ENCODE measurements at places on chromosomes 13 and 19.

- DNase-seq = no peak
Observed at GRCh38 chr13:110454227-110454859, 107.2 kb downstream of the RAB20 start.

- DNase-seq = no peak
Observed at GRCh38 chr19:46404753-46405468, 8.5 kb downstream of the CCDC8 start.

GRCh38 chr13:43915451-43915850, 35.7 kb downstream of the LACC1 start:
- DNase-seq = no peak

- DNase-seq = no peak
Observed at GRCh38 chr13:93774506-93774905, 547.9 kb downstream of the GPC6 start.

DNA sequence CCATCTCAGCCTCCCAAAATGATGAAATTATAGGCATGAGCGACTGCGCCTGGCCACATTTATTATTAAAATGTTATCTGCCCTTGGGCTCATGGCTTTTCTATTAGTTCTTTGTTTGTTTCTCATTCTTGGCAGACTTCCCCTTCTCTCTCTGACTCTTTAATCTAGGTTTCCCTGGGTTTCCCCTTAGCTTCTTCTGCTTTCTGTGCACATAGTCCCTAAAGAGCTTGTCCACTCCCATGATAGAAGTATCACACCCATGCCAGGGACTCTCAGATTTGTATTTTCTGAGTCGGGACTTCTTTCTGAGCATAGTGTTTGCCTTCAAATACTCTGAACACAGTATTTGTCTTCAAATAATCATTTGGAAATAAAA, 38.6 kb upstream of the ITM2B start:
- no peak for DNase-seq

DNA sequence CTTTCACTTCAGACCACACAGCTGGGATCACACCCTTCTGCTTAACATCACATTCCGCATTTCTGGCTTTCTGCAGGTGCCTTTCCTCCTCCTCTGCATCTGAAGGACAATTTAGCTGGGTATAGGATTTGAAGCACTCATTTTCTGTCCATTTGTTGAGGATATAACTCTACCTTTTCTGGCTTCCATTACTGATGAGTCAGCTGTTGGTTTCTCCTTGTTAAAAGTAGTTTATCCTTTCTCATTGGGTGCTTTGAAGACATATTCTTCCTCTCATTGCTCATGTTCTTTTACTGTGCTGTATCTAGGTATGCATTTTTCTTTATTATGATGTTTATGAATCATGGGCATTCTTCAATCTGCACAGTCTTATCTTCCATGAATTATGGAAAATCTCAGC, 199.3 kb upstream of the SOX1 start:
- no peak for DNase-seq

- DNase-seq = no peak
Observed at GRCh38 chr19:49344505-49345423, 9.6 kb downstream of the CD37 start.

GRCh38 chr13:60172111-60172510, 8.4 kb upstream of the DIAPH3 start:
- DNase-seq = no peak

- DNase-seq = no peak
Observed at GRCh38 chr19:8965887-8966286, 44.3 kb downstream of the MUC16 start.

Measured in left renal pelvis (tissue), 4 donors.